ENCODE measurements at places on chromosomes 3 and 15. TPM values are rescaled to one million over a fixed set of nuclear protein-coding genes. Genes with fewer than 3 reads are reported as not detected.

Gene IQSEC1
- 28.8 TPM for polyA plus RNA-seq

Gene IVD
- 56.2 TPM for polyA plus RNA-seq

Gene DUOX1
- polyA plus RNA-seq = 0.11 TPM

Gene SEMA3B
- polyA plus RNA-seq = 21.1 TPM

Gene RUVBL1
- polyA plus RNA-seq = 44.6 TPM

Gene SUSD5
- polyA plus RNA-seq = 0.80 TPM

Gene CPN2
- polyA plus RNA-seq = 0.14 TPM

Gene GREM1
- polyA plus RNA-seq = not detected

Gene HES1
- polyA plus RNA-seq = 9.2 TPM

Gene FANCD2OS
- polyA plus RNA-seq = not detected

Gene C3orf85
- not detected for polyA plus RNA-seq

Gene CCRL2
- 1.9 TPM for polyA plus RNA-seq

Gene SNURF
- 10.0 TPM for polyA plus RNA-seq

Gene OCA2
- polyA plus RNA-seq = 0.04 TPM

Gene SUCNR1
- polyA plus RNA-seq = 0.15 TPM

Gene TICRR
- 0.04 TPM for polyA plus RNA-seq

Gene TEX264
- polyA plus RNA-seq = 68.1 TPM

Gene MKRN3
- polyA plus RNA-seq = 0.19 TPM

Gene HEXA
- 46.6 TPM for polyA plus RNA-seq

Gene TNFAIP8L3
- 1.4 TPM for polyA plus RNA-seq

Gene DRD3
- polyA plus RNA-seq = not detected

Gene RASGRP1
- 0.04 TPM for polyA plus RNA-seq

Gene RCN2
- 38.6 TPM for polyA plus RNA-seq

Gene TUSC7
- polyA plus RNA-seq = not detected

Gene LRRC2
- 54.6 TPM for polyA plus RNA-seq

Gene ANKUB1
- polyA plus RNA-seq = not detected

Gene ZDHHC23
- polyA plus RNA-seq = 3.9 TPM

Gene EPHB3
- polyA plus RNA-seq = 1.4 TPM

Gene ARL6
- polyA plus RNA-seq = 4.7 TPM

Gene PRICKLE2
- 1.5 TPM for polyA plus RNA-seq

Gene RBP2
- not detected for polyA plus RNA-seq

Gene RETNLB
- not detected for polyA plus RNA-seq

Data from heart left ventricle (tissue), 16 donors.